Stimulated activated CD4-positive, alpha-beta T cell treated with anti-CD3 and anti-CD28 coated beads, TNF-alpha, amount 100 ng/mL, for 1 hour (primary cell): ENCODE measurements at places on chromosomes 1 and 21.

DNA sequence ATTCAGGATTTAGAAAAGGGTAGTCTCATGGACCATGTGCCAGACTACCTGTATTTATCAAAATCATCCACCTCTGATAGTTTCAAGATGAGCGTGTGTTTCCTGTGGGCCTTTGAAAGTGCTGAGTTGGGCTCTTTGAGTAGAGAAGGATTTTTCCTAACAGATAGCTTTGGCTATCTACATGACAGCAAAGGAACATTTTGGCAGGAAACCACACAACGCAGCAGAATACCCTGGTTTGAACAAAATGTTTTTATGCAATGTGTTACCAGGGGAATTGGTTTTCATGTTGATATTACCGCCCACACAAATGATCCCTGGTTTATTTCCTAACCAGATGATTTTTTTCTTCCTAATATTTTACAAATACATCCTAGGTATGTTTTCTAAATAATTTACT is 431.4 kb downstream of the NEGR1 start:
- DNase-seq = no peak

GRCh38 chr1:71737768-71738167 is 544.6 kb downstream of the NEGR1 start:
- DNase-seq = no peak

DNA sequence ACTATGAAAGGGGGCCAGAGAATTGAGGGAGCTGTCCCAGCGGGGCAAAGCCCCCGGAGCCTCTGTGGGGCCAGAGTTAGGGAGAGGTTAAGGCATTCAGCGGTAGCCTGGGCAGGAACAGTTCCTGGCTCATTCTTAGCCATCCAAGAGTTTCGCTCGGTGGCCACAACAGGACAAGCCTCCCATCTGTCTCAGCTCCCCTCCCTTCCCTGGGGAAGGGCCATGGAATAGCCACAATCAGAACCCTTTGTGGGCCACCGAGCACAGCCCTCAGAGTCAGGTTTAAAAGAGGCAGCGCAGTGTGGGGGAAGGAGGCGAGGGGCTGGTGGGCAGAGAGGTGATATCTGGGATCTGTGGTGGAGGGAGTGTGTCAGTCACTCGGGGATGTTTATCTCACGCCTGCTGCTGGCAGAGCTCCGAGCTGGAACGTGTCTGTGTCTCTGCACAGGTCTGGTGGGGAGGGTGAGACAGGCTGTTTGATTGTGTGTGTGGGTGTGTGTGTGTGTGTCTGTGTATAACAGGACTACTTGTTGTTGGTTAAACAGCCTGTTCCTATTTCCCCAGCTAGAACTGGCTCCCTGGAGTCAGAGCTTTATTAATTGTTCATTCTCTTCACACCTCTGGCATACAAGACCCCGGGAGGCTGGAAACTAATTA is 49.6 kb upstream of the GOLT1A start:
- no peak for DNase-seq

DNA sequence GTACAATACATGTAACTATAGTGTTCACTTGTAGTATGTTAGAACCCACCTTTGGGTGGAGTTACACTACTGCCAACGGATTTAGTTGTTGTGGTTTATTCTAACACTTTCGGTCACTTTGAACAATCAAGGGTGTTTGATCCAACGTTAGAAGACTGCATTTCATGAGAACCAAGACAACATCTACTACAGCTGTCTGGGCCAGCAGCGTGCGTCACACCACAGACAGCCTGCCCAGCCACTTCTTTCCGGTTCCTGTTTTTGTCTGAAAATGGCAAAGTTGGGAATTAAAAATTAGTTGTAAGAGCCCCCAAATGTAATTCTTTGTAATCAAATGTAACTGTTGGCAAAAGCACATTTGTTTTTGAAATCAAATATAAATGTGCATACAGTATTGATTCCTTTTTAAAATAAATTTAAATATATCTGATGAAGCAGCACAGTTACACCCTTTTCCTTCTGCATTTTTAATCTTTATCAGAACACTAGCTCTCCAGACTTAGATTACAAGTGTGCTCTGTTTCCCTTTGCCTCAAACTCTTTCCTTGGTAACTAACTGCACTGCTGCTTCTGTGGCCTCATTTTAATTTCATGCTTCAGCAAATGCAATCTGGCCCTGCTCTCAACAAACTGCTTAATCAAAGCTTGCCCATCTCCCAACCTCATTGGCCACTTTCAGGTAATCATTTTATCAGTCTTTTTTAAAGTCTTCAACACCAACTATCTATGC is 86.6 kb upstream of the DPH5 start:
- DNase-seq = peak; percentile 54

- no peak for DNase-seq
Measured at GRCh38 chr1:118973531-118974137, 14.5 kb downstream of the TBX15 start.

GRCh38 chr1:236913371-236914037 is 90.7 kb downstream of the MT1HL1 start:
- DNase-seq = no peak

DNA sequence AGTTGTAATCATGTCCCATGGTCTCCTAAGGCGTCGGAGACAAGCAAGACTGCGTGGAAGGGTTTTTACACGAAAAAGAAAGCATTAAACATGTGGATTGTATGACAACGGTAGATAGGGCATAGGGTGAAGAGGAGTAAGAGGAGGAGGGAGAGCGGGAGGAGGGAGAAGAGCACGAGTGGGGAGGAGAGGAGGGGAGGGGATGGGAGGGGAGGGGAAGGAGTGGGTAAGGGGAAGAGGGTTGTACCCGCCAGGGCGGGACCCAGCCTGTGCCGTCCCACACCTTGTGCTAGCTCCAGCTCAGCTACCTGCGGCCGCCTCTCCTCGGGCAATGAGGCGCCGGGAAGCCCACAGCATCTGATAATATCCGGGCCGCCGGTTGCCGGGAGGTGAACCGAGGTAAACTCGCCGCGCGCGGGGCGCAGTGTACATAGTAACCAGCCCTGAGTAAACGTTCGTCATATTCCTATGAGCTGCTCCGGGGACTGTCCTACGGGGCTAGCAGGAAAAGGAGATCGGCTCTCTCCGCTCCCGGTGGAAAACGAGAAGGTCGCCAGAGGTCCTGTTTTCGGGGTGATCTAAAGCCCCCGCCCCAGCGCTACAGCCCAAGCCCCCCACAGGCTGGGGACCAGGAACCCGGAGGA is 449 bp upstream of the RCAN3 start:
- DNase-seq = peak; percentile 55

GRCh38 chr1:73382966-73383365 is 815.0 kb downstream of the LRRIQ3 start:
- no peak for DNase-seq

DNA sequence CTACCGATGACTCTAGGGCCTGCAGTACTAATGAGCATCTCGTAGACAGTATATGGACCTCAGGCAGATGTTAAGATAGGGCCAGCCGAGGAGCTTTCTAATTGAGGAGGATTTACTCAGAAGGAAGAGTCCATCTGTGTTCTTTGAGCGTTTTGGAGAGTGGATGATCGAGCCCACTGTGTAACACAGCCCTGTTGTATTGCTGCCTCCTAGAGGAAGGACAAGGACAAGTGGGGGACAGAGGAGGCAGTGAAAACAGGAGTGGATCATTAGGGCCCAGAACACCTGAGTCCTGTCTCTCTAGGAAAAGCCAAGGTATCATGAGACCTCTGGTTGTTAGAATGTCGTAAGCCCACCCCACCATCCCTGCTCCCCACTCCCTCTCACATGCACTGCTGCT is 62.9 kb downstream of the TBX19 start:
- no peak for DNase-seq

GRCh38 chr1:183926983-183927382 is 110.5 kb downstream of the COLGALT2 start:
- no peak for DNase-seq

GRCh38 chr1:108154314-108154713 is 45.8 kb downstream of the SLC25A24 start:
- DNase-seq = no peak

DNA sequence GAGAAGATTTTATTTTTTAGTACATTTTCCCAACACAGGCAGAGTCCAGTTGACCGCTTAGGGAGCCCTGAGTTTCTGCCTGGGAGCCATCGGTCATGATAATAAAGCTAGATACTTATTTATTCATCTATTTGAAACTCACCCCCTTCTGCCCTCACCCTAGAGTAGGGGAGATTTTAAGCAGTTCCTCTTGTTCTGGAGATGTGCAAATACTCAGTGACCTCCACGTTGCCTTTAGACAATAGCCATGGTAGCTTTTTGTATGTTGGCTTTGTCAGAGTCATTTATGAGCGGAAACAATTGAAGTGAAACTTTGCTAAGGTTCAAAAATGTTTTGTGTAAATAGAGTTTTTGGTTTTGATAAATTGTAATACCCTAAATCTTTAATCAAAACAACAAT is 45.7 kb upstream of the PLPPR4 start:
- no peak for DNase-seq

GRCh38 chr21:34526618-34527290 is 14.7 kb upstream of the KCNE1 start:
- no peak for DNase-seq

DNA sequence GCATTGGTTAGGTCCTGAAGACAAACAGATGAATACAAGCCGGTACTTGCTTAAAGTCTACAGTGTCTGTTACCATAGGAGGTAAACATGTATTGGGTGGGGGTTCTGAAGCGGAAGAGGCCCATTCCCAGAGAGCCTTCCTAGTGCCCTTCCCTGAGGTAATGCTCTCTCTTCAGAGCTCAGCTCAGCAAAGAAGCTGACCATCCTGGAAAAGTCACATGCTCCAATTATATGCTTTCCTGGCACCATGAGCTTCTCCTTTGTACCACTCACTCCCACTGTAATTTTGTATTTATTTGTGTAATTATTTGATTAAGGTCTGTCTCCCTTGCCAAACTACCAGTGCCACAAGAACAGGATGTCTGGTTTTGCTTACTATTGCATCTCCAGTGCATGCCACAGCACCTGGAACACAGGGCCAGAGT is 42.0 kb downstream of the RAB3B start:
- no peak for DNase-seq

DNA sequence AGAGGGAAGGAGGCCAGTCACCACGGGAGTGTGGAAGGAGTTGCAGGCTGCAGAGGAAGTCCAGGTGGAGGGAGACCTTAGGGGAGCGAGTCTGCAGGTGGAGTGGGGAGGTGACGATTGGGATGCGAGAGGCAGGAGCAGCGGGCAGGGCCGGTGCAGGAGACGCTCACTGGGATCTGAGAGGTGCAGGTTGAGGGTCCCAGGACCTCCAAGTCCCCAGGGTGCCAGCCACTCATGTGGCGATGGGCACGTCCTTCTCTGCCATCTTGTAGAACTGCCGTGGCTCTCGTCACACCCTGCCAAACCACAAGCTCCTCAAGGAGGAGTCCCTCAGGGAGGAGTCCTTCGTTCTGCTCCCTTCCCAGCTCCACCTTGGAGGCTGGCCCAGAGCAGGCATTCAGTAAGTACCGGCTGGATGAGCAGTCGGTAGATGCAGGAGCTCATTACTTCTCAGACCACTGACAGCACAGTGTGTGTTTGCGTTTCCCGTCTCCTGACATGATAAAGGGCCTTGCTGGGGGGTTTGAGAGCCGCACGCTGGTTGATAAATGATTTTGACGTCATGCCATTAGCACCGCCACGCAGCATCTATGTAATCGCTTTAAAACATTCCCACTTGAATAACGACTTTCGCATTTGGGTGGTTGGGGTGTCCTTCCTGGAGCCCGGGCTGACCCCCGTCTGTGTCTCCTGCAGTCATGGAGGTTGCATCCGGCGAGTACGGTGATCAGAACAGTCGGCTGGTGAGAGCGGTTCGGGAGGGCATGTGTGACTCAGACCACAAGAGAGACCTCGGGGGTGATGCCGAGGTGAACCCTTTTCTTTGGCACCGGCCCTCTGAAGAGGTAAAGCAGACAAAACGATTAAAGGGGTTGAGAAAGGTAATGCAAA is 27.8 kb downstream of the TFF3 start:
- no peak for DNase-seq

- DNase-seq = no peak
Measured at GRCh38 chr1:109722908-109723691, 11.0 kb downstream of the GSTM5 start.

GRCh38 chr1:101000131-101000873 is 25.3 kb downstream of the DPH5 start:
- no peak for DNase-seq

DNA sequence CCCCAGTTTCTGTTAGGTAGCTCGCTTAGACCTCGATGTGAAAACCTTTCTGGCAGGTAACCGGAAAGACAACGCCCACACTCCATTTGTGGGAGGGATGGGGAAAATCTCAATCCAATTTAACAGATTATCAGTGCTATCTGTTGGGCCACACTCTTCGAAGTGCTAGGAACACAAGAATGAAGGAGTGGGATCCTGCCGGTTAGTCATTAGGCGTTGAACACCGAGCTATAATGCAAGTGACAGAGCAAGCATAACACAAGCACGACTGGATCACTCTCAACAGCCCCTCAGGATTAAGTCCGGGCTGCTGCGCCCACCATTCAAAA is 531 bp downstream of the SNIP1 start:
- no peak for DNase-seq

DNA sequence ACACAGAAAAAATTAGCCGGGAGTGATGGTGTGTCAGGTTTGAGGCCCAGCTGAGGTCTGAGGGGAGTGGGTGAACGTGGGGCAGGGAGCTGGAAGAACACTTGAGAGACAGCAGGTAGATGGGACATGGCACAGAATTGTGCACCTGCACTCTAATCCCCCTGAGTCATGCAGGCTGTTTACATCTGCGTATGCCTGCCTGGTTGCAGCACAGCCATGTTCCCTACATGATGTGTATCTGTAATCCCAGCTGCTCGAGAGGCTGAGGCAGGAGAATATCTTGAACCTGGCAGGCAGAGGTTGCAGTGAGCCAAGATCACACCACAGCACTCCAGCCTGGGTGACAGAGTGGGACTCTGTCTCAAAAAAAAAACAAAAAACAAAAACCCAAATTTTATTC is 44.8 kb downstream of the ATP5PO start:
- DNase-seq = no peak

- DNase-seq = no peak
Measured at GRCh38 chr1:114620419-114620818, 39.0 kb upstream of the BCAS2 start.

GRCh38 chr1:154968731-154969130 is 1.8 kb downstream of the SHC1 start:
- DNase-seq = no peak

DNA sequence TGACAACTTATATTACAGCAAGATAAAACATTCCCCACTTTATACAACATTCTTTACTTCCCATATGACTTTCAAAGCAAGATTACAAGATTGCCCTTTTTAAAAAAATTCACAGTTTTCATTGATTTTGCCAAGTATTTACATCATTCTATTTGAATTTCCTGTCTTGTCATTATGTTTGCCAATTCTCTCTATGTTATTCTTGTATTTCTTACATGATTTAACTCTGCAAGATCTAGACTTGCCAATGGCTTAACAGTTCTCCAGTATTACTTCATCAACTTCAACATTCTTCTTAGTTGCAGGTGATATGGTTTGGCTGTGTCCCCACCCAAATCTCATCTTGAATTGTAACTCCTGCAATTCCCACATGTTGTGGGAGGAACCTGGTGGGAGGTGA is 31.6 kb downstream of the FMO4 start:
- no peak for DNase-seq

GRCh38 chr1:27915082-27915575 is 19.7 kb upstream of the SMPDL3B start:
- DNase-seq = no peak

DNA sequence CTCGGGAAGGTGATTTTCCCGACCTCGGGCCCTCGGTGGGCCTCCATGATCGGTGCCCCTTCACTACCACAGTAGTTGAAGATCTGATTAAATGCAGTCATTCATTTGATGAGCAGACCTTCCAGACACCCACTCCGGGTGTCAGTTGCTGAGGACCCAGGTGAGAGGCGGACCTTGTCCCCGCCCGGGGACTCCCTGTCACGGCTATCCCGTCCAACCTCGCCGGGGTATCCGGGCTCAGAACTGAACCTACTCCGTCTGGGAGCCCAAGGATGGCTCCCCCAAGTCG is 22.6 kb downstream of the RNU1-3 start:
- DNase-seq = no peak
